ENCODE measurements at places on chromosomes 2 and 18.
A peak's percentile ranks its signal among the peaks of the same experiment; 100 is the strongest.

- no peak for DNase-seq
Measured at GRCh38 chr2:105541189-105542050, 142.6 kb upstream of the FHL2 start.

DNA sequence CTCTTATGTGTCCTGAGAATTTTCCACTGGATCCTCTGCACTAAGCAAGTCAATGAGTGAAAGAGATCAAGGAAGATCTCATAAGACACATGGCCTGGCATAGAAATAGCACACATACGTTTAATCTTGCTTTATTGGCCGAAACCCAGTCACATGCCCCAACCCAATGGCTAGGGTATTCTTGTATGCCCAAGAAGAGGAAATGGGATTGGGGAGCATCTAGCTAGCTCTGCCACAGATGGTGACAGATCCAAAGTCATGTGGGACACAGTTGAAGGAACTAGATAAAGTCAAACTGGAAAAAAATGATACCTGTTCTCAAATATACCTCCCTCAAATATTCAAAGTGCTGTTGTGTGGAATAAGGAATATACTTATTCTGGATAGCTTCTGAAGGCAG is 74.7 kb downstream of the CD28 start:
- DNase-seq = no peak

DNA sequence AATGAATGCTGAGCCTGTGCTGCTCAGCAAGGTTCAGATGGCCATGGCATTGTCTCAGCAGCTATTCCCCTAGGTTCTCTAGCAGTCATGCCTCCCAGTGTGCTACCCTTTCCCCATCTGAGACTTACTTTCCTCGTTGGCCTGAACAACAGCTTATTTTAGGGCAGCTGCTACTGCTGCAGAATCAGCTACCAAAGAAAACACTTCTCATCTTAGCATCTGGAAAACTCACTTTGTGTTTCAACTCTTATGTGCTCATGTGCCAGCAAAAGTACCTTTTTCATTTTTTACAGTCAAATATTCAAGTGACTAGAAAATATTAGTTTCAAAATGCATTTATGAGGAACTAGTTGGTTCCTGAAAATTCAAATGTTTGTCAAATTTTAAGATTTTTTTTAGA is 60.4 kb upstream of the ZNF397 start:
- no peak for DNase-seq

DNA sequence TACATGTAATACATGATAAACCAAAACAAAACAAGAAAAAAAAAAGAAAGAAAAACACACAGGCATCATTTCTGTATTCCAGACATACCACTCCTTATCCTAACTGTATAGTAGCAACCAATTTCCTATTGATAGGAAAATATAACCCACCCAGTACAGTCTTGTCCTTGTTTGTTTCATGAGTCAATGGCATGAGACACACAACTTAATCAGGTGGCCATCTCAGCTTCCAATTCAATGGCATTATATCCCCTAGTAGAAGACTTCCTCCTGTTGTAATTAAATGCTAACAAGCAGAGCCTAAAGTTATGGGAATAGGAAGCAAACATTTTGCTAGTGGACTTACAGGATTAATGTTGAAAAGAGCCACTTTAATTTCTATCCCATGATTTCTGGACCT is 121.0 kb upstream of the NOL4 start:
- DNase-seq = no peak

GRCh38 chr2:36461039-36461681 is 105.6 kb downstream of the CRIM1 start:
- peak; percentile 90 for DNase-seq

DNA sequence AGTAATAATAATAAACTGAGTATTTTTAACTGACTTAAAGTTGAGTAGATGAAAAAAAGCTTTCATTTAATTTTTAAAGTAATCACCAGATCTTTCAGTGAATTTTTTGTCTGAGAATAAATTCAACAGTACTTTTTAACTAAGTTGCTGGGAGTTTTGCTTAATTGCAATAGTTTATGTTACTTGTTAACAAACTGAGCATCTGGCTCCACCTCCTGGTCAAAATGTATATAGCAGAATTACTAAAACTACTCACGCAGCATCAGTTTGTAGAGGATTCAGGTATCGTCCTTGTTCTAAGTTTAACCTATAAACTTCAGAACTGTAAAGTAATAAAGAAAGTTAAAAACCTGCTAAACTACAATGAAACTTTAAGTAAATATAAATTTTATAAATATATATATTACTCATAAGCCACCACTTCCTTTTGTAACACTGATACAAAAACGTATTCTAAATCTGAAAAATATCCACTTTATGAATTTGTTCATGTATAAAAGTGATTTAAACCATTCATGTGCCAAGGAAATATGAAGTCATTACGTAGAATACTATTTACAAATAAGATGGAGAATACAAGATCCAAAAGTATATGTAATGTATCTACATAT is 21.3 kb downstream of the NOL10 start:
- DNase-seq = peak; percentile 78

DNA sequence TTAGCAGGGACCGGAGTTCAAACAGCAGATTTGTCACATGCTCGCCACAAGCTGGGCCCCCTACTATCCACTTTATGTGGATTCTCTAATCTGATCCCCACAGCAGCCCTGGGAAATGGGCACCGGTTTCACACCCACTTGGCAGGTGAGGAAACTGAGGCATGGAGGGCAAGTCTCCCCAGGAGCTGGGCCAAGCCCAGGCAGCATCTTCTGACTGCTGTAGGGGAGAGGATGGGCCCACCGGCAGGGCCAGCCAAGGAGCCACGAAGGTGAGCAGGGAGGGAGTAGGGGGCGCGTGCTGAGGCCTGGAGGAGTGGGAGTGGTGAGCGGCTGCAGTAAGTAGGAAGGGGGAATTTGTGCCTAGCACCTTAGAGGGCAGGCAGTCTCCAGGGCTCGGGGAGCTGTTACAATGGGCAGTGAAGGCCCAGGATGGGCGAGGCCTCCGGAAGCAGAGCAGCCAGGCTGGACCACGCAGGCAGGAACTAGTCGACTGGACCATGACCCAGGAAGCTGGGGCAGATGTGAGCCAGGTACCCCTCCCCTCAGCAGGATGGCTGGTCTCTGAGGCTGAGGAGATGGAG is 37.1 kb downstream of the COA5 start:
- no peak for DNase-seq

DNA sequence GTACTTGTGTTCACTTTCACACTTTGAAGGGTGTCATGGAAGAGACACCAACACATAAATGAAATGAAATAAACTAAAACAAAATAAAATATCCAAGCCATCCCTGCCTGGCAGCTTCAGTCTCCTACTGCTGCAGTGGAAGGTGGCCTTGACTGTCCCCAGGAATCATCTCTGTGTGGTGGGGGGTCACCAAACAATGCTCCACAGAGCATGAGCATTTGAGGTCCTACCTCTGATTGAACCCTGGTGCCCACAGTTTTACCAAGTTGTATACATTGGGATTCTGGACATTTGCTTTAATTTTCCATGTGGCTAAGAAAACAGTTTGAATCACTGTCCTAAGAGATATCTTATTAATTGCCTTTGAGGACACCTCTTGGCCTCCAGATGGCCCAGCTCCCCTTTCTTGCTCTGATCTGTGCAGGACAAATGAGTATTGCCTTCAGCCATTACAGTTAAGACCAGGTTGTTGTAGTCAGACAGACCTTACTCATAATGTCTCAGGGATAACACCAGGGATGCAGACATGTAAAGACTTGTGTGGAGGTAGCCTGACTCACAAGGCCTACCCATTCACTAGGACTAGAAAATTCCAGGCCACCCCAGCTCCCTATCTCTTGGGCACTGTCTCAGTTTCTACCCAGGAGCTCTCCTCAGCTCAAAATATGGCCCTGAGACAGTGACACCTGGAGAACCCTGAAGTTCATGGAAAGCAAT is 195.0 kb downstream of the MYCN start:
- DNase-seq = no peak

- no peak for DNase-seq
Measured at GRCh38 chr18:43648002-43648401, 370.7 kb upstream of the SYT4 start.

DNA sequence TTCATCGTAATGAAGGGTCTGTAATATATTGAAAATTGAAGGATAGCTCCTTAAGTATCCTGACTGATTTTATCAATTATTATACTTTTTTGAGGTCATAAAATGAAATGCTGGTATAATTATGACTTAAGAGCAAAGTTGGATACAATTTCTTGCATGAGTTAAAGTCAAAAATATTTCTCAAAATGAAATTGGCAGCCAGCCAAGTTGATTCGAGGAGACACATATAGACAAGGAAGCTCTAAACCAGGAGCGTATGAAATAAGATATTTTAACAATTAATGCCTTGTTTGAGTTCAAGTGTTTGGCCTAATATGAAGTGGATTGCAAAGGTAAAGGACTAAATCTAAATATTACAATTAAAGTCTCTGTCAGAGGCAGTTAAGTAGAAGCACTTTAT is 260.4 kb upstream of the DSEL start:
- peak; percentile 30 for DNase-seq

GRCh38 chr18:60120231-60120750 is 220.5 kb downstream of the PMAIP1 start:
- DNase-seq = no peak

- DNase-seq = no peak
Measured at GRCh38 chr2:190726255-190726654, 77.4 kb downstream of the NAB1 start.

DNA sequence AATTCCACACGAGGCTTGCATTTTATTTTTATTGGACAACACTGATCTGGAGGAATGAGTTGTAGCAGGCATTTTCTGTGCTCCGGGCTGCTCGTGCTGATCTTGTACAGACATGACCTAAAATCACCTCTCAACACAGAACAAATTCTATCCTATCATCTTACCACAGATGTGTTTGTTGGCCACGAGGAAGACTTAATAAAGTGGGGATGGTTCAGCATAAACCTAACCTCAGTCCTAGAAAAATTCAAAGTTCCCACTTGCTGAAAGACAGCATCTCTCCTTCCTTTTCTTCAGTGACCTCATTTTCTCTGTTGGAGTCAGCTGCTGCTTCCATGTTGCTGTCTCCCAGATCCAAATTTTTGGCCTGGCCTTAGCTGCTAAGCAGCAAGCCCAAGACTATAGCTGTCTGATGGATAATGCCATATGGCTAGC is 45.3 kb downstream of the RBKS start:
- DNase-seq = no peak

- DNase-seq = no peak
Measured at GRCh38 chr2:164810843-164811242, 30.8 kb downstream of the COBLL1 start.

DNA sequence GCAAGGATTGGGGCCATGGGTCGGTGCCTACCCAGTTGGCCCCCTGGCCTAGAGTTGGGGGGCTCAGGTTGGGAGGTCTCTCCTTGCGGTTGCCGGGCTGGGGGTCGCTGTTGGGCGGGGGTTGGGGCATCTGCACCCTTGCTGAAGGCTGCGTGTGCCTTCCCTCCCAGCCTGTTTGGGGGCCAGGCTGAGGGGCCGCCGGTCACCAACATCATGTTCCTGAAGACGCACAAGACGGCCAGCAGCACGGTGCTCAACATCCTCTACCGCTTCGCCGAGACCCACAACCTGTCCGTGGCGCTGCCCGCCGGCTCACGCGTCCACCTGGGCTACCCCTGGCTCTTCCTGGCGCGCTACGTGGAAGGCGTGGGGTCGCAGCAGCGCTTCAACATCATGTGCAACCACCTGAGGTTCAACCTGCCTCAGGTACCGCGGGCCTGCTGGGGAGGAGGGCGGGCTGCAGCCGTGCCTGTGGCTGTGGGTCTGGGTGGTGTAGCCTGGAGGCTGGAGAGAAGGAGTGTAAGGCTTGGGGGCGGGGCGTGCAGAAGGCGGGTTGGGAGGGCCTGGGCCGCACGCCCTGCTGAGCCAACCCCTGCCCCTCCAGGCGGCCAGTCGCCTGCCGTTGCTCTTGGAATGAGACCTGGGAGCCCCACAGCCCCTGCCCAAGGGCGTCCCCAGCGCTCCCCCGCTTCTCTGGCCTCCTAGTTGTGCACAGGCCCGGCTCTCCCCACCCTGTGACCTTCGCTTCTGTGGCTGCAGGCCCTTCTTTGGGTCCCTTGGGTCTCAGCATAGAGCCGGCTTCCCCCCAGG is 7.2 kb upstream of the NEU4 start:
- no peak for DNase-seq
